CD4-positive, alpha-beta T cell treated with Interleukin-17A for 4 hours (primary cell): ENCODE measurements at places on chromosomes 6 and 20.

- DNase-seq = no peak
Measured at GRCh38 chr6:143015300-143015706, 45.4 kb upstream of the AIG1 start.

- peak; percentile 75 for DNase-seq
Measured at GRCh38 chr20:58850693-58851174, at the start of gene GNAS-AS1. Gene GNAS-AS1 (minus strand): TSS chr20:58850902.

DNA sequence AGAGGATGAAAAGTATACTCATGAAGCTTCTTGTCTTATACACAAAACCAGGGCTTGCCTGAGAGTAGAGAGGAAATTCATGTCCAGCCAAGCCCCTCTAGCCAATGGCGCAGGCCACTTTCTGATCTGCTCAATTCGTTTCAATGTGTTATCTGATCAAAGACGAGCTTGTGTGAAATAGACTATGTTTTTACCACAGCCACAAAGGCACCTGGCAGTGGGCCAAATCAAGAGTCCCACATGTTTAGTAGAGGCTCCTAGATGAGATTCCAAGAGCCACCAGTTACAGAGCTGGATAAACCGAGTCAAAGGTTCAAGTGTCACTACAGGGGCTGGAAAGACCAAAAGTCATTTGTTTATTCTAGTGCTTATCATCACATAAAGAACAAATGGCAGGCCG lies 34.9 kb downstream of the GPLD1 start:
- no peak for DNase-seq

DNA sequence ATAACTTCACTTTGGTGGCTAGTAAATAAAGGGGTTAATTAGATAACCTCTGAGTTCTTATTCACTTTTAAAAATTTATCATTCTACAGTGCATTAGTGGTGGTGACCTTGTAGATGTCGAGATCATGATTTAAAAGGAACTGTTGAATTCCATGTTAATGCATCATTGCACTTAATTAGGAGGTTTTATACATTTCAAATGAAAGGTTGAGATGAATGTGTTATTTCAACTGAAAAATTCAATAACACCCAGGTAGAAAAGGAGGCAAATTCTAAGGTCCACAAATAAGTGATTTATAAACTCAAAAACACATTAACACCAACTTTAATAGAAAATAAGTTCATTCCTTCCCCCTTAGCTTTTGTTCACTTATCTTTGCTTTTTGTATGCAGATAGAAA lies 58.3 kb upstream of the TMEM170B start:
- DNase-seq = no peak

DNA sequence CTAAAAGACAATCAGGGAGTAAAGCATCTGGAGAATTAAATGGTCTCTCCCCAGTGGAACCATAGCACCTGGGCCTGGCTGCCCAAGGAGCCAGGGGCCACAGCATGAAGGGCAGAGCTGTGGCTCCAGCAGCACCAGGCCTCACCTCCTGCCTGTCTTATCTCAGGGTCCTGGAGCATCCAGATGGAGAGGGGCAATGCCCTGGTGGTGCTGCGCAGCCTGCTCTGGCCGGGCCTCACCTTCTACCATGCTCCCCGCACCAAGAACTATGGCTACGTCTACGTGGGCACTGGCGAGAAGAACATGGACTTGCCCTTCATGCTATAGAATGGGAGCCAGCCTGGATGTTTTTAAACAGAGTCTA lies 17.0 kb downstream of the MRPS18A start:
- no peak for DNase-seq

- no peak for DNase-seq
Measured at GRCh38 chr6:75499640-75500039, 6.0 kb upstream of the FILIP1 start.

DNA sequence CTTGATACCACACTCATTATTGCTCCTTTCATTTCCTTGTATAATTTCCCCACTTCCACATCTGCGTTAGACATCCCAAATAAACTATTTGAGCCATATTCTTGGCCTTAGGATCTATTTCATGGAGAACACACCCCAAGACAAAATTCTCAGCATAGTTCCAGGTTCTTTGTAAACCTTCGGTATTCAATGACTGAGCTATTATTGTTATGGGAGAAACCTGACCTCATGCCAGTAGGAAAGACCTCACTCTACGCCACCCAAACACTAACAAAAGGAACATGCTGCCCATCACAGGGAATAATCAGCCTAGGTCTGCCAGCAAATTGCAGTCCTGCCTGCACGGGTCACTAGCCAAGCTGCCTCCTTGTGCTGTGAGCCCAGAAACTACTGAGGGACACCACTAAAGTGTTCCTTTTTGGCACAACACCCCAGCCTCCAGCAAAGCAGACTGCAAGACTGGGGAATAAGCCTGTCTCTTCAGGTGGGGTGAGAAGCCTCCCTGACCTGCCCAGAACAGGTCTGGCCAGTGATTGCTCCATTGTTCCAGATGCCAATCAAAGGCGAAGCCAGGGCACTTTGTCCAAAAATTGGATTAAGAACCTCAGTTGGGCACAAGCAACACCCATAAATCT lies 371.8 kb downstream of the MAFB start:
- DNase-seq = no peak

DNA sequence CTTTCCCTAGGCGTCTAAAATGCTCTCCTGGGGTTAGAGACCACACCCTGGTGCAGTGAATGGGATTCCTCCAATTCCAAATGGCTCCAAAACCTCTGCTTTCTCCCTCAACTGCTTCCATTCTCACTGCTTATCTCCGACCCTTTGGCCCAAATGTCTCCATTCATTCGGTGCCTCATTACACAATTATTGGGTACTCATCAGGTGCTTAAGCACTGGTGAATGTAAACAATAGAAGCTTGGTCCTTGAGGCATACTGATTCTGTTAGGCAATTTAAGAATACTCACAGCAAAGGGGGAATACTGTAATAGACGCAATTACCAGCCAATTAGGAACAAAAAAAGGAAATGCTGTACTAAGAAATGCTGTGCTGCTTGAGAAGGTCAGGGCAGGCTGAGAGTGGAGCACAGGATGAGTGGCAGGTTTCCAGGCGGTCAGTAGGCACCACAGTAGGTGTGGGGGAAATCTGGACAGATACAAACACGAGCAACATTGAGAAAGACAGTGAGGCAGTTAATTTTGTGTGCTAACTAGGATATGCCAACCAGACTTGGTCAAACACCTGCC lies 23.0 kb downstream of the GMDS start:
- DNase-seq = no peak

GRCh38 chr20:33798444-33798843 lies 12.7 kb upstream of the CHMP4B start:
- no peak for DNase-seq

DNA sequence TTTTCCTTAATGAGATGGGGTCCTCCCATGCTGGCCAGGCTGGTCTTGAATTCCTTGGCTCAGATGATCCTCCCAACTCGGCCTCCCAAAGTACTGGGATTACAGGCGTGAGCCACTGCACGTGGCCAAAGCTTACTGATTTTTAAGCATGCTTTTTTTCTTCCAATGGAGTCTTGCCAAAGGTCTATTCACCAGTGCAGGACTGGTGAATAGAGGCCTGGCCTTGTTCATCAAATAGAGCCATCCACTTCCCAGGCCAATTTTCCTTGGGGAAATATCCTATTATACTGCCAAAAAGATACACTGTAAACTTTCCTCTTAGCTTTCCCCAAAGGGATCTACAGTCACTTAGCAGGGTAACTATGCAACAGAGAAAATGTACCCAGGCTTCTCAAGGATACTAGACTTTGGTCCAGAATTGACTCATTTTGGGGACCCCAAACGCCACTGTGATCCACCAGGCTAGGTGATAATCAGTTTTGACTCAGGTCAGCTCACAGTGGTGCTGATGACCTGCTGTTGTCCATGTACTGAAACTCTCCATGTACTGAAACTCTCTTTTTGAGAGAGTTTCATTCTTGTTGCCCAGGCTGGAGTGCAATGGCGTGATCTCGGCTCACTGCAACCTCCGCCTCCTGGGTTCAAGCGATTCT lies 91.8 kb downstream of the REPS1 start:
- DNase-seq = no peak

GRCh38 chr20:60246751-60247150 lies 288.5 kb downstream of the CDH26 start:
- DNase-seq = no peak

- DNase-seq = no peak
Measured at GRCh38 chr6:53896196-53896595, 101.4 kb downstream of the LRRC1 start.

GRCh38 chr6:159312206-159312605 lies 143.0 kb downstream of the FNDC1 start:
- DNase-seq = no peak

GRCh38 chr6:45650524-45651135 lies 272.9 kb upstream of the SUPT3H start:
- no peak for DNase-seq

GRCh38 chr6:148760258-148760534 lies 13.4 kb downstream of the UST start:
- no peak for DNase-seq

DNA sequence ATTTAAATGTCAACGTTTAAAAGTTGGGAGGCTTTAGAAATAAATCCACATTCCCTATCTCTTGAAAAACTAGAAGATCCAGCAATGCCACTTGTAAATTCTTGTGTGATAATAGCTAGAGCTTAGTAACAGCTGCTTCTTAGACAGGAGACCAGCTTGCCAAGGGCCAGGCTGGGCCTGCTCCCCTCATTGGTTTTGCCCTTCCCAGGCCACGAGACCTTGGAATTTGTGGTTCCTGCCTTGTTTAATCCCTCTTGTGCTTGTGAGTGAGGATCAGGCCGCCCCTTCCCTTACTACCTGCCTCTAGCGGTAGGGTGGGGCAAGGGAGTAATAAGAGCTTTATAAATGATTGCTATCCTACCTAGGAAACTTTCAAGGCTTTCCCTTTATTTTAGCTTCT lies 363.5 kb downstream of the SYNE1 start:
- no peak for DNase-seq

DNA sequence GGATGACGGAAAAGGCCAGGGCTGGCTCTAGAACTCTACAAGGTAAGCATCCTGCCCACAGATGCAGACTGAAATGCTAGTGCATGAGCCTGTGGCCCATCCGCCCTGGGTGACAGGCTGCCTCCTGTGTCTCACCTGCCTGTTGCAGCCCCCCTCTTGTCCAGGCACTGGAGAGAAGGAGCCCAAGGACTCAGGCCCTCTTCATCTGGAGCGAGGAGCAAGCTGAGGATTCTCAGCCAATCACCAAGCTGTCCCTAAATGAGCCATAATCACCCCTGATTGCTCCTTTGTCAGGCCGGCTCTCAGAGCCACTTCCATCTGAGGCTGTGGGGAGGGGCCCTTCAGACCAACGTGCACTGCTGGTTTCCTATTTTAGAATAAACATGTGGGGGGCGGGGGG lies 10.0 kb upstream of the SLC32A1 start:
- no peak for DNase-seq

DNA sequence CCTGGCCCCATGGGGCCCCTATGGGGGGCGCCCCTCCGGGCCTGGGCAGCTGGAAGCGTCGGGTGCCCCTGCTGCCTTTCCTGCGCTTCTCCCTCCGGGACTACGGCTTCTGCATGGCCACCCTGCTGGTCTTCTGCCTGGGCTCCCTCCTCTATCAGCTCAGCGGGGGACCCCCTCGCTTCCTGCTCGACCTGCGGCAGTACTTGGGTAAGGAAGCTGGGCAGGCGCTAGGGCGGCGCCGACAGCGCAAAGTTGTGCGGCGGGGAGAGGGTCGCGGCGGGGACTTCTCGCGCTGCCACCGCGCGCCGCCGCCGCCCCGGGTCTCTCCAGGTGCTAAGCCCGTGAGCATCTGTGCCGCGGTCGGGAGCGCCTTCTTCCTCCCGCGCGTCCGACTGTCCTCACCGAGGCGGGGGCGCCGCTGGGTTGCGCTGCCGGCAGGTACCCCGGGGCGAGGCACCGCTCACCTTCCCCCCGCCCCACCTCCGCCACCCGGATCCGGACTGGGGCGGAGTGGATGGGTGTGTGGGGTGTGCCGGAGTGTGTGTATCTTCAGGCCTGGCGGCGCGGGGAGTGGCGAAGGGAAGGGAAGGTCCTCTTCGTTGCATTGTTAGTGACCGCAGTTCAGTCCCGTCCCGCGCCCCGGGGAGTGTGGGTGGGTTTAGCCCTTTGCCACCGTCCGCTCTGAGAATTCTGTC lies 788 bp downstream of the UST start:
- peak; percentile 65 for DNase-seq

DNA sequence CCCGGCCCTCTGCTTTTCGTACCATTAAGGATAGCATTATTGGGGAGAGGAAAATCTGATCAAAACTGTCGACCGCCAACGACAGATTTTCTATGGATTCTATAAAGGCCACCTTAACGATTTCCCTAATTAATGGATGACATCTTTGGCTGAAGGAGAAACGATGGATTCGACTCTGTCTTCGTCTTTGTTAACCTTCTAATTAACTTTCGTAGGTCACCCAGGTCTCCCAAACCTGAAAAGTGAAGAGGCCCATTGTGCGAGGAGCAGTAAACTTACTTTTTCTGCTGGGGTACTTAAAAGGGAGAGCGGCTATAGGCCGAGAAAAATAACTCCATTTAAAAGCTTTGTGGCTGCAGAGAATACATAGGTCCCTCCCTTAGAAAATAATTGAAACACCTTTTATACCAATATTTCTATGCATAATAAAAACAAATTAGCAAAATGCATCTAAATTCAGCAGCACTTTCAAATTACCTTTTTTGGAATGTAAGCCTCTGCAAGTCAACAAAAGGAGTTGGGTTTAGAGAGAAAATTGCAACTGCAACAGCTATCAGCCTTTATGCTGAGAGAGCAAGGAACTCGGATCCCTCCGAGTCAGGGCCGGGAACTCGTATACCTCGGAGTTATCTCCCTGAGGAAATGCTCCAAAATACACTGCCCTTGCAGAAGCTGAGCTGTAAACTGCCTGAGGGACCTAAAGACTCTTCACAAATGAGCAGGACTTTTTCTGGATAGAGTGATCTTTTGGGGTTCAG lies 31.4 kb upstream of the NR2E1 start:
- no peak for DNase-seq

DNA sequence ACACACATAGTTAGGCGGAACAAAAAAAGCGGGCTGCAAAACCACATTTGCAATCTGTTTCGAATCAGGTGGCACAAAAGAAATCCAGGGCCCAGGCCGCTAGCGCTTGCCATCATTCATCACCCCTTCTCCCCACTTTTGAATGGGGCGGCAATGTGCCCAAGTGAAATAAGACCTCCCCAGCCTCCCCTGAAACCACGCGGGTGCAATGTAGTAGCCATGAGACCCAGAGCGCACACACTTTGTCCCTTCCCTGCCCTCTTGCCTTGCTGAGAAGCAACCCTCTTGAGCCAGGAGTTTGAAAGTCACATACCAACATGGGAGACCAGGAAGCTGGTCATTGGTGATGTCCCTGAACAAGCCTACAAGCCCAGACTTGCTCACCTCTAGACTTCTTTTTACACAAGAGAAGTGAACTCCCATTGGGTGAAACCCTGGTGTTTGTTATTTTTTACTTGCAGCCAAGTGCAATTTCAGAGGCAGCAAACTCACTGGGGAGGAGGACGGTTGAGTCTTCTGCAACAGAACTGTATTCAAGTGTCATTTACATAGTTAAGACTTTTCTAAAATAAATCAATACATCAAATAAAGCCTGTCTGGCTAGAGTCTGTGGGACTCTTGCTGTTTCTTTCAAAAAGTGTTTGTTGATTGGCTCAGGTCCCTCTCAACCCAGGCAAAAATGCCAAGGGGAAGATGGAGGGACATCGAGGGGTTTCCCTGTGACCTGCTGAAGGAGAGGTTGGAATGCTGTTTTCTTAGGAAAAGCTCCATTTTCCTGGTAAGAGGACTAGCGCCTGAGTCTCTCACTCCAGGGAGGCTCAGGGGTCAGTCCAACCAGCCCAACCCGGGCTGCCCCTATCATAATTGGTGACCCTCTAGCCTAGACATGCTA lies 138.1 kb upstream of the PTPN1 start:
- DNase-seq = no peak
